GOT3 (cell line): ENCODE measurements at places on chromosomes 7 and 10.

DNA sequence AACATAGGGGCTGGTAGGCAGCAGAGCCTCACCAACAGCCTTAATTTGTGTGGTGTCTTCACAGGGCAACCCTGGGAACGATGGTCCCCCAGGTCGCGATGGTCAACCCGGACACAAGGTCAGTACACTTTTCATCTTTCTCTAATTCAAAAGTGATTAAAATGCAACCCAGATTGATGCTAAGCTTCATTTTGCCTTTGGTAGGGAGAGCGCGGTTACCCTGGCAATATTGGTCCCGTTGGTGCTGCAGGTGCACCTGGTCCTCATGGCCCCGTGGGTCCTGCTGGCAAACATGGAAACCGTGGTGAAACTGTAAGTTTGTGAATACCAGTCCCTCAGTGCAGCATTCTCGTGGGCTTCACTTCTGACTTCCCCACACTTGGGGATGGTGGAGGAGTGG is 30.9 kb downstream of the COL1A2 start:
- no peak for DNase-seq

GRCh38 chr10:129328546-129328945 is 138.5 kb upstream of the MGMT start:
- no peak for DNase-seq

DNA sequence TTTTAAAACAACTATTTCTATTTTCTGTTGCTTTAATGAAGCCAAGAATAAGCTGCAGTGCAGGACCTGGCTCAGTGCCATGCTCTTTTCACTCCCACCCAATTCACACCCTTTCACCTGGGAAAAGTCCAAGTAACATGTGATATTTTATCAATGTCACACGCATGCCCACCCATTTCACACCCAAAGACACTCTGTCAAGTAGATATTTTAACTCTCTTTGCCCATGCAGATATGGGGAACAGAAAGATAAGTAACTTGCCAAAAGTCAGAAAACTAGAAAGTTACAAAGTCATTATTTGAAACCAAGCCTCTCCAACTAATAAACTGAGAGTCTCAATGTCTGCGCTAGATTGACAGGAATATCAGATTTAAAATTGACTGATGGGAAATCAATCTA is 706.7 kb upstream of the PHF14 start:
- no peak for DNase-seq

DNA sequence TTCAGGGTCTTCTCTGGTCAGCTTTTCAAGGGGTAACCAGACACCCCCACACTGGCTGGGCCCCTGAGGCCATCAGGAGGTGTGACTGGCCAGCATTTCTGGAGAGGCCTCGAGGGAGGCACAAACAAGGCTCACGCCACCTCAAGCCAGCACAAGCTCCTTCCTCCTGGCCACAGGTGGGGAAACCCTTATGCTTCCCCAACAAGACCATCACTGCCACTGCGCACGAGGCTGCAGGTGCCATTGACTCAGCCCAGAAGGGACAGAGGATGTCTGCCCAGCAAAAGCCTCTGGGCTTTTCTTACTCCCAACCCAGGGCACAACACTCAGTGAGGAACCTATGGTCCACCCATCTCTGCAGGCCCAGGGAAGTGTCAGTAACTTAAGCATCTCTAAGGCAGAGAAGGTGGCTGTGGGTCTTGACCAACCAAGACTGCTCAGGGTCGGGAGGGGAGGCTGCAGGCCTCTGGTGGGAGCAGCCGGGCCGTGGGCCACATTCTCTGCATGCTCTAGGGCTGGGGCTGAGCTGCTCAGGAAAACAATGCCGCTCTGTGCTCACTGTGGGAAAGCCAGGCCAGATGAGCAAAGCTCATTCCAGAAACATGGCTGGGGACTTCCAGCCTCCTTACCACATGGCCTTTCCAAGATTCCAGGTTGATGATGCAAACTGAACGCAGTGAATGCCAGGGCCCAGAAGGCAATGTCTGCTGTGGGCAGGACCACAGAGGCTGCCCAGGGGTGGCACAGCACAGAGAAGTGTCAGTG is 24.2 kb upstream of the RASSF4 start:
- DNase-seq: no peak

- DNase-seq: no peak
These were observed 107.5 kb downstream of the HBP1 start for GRCh38 chr7:107276220-107276827.

DNA sequence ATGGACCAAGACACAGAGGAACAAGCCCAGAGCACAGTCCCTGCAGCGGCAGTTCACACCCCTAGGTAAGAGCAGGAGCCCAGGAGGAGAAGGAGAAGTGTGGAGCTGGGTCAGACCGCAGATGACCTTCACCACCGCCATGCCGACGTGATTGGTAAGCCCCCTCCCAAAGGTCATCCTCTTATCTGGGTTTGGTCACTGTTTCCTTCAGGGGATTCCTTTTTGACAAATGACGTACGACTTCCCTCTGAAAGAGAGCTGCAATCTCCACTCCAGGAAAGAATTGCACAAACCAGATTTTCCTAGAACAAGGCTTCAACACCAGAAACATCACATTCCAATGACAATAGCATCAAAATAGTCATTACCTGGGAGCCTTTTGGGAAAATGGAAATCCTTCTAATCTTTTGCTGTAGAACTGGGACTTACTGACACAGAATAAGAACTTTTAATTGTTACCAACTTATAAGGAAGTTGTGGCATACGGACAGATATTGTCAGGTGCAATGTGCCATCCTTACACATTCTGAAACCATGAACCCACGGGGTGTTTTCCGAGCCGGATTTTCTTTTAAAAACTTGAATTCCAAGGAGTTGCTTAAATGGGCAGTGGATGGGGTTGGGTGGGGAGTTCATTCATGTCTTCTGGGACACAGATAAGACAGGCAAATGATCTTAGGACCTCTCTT is 20.8 kb upstream of the ADAM12 start:
- no peak for DNase-seq

DNA sequence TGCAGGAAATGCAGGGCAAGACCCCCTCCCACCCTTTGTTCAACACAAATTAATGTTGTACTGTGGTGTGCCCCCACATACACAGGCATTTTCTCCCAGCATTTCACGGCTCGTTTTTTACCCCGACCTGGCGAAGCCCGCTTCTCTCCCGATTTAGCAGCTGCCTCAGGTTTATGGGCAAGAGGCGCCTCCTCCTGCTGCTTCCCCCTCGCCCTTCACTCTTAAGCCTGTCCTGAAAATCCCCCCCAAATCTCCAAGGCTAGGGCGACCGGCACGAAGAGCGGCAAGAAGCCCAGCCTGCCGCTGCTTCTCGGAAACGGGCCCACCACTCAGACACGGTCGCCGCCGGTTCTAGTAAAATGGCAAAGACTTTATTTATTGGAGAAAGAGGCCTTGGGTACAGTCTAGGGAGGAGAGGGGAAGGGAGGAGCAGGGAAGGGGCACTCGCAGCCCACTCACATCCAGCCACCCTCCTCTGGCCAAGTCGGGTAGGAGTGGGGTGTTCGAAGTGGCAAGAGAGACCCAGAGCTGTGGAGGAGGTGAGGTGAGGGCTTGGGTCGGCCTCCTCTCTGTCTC is 3.3 kb downstream of the LBX1 start:
- DNase-seq: no peak

DNA sequence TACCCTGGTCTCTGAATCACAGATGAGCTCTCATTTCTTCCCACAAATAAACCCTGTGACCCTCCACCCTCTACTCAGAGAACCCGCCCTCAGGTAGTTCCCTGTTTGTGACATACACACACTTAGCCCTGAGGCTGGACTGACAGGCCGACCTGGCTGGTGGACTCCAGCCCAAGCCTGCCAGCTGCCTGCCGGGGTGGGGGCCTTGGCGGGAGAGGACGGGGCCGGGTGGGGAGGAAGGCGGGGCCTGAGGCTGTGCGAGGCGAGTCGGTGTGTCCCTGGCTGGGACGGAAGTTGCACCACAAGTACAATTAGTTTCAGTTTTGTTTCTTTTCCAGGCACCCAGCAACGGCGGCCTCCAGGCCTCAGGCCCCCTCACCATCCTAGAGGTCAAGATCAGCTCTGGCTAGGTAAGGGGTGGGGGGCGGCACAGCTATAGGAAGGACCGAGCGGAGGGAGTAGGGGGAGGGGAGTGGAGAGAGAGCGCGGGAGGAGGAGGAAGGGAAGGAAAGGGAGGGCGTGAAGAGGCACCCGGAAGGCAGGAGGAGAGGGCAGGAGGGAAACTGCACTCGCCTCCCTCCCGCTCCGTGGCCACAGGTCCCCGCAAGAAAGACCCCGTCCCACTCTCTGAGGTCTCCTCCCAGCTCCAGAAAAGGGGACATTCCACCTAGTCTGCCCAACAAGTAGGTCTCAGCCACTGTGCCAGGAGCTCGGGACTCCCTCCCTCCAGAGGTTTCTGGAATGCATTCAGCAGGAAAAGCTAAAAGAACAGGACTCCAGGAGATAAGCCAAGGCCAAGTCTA is at the start of gene TRIM56:
TRIM56 (plus strand) TSS at position 320 of the 803 bp plus-strand sequence. CDS start 1,832 bp downstream, outside the sequence.
- DNase-seq: peak; percentile 34

GRCh38 chr10:73205890-73206289 is 38.0 kb downstream of the FAM149B1 start:
- no peak for DNase-seq

GRCh38 chr10:115706488-115707076 is 566.4 kb downstream of the GFRA1 start:
- DNase-seq: no peak

GRCh38 chr10:111785921-111786320 is 397.6 kb downstream of the GPAM start:
- no peak for DNase-seq

- DNase-seq: no peak
These were observed 56.4 kb upstream of the PFKP start for GRCh38 chr10:3010816-3011460.

DNA sequence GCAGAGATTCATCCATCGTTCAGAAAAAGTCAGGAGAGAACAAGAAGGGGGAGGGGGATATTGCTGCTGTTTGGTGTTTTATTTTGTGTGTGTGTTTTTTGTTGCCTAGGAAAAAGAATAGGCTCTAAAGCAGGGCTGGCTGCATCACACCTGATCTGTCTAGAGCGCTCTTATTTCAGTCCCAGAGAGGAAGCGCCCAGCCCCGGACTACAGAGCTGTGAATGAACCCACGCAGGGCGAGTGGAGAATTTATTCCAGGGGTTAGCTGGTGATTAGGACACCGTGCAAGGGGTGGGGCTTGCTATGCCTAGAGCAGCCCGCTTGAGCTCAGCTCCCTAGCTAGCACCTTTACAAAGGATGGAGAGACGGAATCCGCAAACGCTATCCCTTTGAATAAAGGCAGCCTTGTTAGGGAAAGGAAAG is 621 bp upstream of the FAM13C start:
- DNase-seq: no peak

GRCh38 chr10:32109603-32110002 is 53.4 kb upstream of the KIF5B start:
- DNase-seq: no peak

DNA sequence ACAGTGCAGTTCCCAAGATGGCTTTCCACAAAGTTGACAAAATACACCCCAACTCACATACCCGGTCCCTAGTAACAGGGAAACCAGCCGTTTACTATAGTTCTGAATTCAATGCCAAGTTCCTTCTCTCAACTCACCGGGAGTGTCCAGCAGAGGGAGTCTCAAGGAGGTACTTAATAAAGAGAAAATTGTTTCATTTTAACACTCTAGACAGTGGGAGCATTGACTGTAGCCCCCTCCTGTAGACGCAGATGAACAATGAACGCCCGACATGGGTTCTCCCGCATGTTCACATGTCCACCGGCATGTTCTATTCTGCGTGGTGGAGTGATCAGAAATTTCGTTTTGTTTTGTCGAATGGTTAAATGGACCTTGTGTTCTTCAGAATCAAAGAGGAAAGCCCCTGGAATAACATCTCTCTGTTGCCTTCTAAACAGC is 1.9 kb downstream of the HIPK2 start:
- no peak for DNase-seq

GRCh38 chr10:31730776-31731175 is 197.9 kb downstream of the ARHGAP12 start:
- no peak for DNase-seq

DNA sequence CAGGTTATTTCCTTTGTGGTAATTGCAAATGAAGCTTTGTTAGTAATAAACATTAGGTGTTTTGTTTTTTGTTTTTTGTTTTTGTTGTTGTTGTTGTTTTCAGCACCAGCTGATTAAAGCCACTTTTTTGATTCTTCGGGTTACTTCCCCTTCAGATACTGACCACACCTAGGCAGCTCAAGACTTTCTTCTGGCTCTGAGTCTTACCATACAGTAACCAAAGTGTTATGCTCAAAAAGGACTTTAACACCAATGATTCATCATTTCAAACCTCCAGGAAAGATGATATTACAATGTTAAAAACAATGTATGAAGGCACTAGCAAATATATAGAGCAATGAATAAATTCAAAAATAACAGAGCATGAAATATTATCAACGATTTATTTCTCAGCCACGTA is 265.2 kb upstream of the SP8 start:
- DNase-seq: no peak

- DNase-seq: no peak
These were observed 14.4 kb downstream of the SPOCK2 start for GRCh38 chr10:72073708-72074573.

- DNase-seq: no peak
These were observed 129.6 kb downstream of the ZWINT start for GRCh38 chr10:56231436-56231835.

DNA sequence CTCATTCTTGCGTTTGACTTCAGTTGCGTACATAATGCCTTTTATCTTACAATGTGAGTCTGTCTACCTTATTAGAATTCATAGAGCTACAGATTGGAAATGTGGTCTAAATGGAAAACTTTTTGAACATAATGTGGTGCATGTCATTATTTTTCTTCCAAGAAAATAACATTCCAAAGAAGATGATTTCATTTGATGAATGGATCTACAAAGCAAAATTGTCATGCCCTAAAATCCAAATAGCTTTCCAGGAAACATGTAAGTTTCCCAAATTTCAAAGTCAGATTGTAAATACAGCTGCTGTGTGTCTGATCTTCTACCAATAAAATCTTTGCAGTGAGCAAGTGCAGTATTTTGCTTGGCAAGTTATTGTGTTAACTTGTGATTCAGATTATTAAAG is 101.8 kb upstream of the FZD8 start:
- no peak for DNase-seq

GRCh38 chr10:120969219-120969645 is 118.1 kb downstream of the WDR11 start:
- no peak for DNase-seq

GRCh38 chr7:153386556-153386955 is 627.0 kb downstream of the ACTR3B start:
- DNase-seq: no peak

DNA sequence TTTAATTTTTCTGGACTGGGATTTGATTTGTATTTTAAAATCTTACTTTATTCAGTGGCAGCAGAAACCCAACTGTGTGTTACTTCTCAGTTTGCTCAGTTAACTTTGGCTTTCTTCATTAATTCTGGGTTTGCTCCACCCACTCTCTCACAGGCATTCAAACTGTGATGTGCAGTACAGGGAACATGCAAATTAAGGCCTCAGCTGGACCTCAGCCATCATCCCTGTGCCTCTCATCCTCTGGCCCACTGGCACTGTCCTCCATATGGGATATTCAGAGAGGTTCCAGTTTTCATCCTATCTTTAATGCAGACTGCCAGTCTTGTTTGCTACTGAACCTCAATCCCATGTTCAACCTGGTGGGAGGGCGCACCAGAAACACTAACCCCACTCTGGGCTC is 743.4 kb upstream of the IGFBP3 start:
- no peak for DNase-seq

- no peak for DNase-seq
These were observed 549.1 kb downstream of the NXPH1 start for GRCh38 chr7:8982338-8982992.

GRCh38 chr10:94279835-94280709 is 82.7 kb downstream of the NOC3L start:
- DNase-seq: no peak
